Ecto neural progenitor cell (in vitro differentiated cells): ENCODE measurements at places on chromosomes 5 and 9.

DNA sequence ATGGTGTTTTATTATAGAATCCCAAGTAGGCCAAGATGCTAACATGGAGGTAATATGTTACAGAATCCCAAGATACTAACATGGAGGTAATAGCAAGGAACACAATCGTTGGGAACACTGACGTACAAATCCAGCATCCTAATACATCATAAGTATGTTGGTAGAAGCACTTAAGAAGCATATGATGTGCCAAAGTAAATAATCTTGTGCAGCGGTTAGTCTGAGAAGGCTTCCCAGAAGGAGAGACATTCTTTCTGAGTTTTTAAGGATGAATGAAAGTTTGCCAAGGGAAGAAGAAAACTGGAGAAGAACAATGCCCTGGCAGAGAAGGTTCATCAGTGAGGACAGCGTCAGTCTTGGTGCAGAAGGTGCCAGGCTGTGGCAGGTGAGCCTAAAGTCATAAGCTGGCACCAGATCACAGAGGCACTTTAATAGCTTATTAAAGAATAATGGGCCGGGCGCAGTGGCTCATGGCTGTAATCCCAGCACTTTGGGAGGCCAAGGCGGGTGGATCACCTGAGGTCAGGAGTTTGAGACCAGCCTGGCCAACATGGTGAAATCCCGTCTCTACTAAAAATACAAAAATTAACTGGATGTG is 294.5 kb upstream of the PIK3R1 start:
- no peak for DNase-seq

DNA sequence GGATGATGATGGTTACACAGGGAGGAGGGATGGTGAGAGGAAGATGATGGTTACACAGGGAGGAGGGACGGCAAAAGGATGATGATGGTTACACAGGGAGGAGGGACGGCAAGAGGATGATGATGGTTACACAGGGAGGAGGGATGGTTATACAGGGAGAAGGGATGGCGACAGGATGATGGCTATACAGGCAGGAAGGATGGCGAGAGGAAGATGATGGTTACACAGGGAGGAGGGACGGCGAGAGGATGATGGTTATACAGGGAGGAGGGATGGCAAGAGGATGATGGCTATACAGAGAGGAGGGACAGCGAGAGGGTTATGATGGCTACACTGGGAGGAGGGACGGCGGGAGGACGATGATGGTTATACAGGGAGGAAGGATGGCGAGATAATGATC is 64.1 kb upstream of the FCN1 start:
- DNase-seq = no peak

- DNase-seq = no peak
Observed at GRCh38 chr9:110330484-110331105, 7.1 kb downstream of the TXNDC8 start.

GRCh38 chr9:100011062-100011681 is 87.6 kb downstream of the ERP44 start:
- no peak for DNase-seq
